GM18507 (cell line): ENCODE measurements at places on chromosomes 4 and X.

- DNase-seq = no peak
Measured at GRCh38 chr4:86107112-86107511, 252.7 kb downstream of the MAPK10 start.

GRCh38 chr4:129994715-129995114 lies 898.8 kb downstream of the C4orf33 start:
- DNase-seq = no peak

DNA sequence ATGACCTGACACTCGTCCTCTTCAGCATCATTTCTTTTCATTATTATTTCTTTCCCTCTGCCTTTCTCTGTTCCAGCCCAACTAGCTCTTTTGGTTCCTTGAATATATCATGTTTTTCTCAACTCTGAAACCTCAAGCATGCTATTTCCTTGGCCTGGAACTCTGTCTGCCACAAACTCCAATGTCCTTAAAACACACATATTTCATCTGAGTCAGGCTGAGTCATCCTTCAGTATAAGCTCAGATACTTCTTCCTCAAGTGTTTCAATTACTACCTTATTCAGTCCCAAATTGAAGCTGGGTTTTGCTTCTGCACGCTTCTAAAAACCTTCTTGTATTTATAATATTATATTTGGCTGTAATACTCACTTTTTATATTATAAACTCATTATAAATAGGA lies 424.2 kb downstream of the PDGFC start:
- no peak for DNase-seq

- DNase-seq = no peak
Measured at GRCh38 chr4:100977274-100977673, 370.1 kb downstream of the PPP3CA start.

DNA sequence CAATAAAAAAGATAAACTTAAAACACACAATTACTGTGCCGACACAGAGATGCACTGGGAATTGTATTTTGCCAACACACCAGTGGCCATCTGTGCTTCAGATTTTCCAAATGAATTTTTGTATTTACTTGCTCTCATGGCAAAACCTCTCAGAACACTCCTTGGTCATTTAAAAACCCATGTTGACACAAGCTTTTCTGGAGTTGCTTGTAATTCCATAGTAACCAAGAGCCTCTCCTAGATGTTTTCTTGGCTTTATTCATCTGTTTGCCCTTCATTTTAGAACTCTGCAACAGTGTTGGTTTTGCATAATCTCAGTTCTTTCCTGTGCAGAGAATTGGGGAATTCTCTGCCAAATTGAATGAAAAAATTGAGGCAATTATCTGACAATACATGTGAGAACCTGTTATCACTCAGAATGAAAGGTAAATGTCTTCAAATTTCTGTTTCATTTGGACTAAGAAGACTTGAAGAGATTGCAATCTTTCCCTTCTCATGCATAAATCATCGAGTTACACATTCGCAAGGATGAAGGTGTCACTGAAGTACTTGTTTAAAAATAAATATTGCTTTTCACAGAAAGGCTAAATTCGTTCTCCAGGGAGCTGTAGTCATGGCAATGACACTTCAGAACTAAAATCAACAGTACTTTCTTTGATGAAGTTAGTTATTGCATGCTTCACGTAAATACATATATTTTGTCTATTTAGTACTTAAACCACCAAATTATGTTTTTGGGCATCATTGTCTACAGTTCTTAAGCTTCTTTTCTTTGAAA lies 301.8 kb upstream of the CTSO start:
- DNase-seq = no peak

GRCh38 chr4:78347527-78347926 lies 204.0 kb upstream of the ANXA3 start:
- no peak for DNase-seq

GRCh38 chr4:10276152-10276551 lies 159.6 kb upstream of the WDR1 start:
- no peak for DNase-seq

GRCh38 chrX:6954836-6955235 lies 192.7 kb upstream of the STS start:
- DNase-seq = no peak

DNA sequence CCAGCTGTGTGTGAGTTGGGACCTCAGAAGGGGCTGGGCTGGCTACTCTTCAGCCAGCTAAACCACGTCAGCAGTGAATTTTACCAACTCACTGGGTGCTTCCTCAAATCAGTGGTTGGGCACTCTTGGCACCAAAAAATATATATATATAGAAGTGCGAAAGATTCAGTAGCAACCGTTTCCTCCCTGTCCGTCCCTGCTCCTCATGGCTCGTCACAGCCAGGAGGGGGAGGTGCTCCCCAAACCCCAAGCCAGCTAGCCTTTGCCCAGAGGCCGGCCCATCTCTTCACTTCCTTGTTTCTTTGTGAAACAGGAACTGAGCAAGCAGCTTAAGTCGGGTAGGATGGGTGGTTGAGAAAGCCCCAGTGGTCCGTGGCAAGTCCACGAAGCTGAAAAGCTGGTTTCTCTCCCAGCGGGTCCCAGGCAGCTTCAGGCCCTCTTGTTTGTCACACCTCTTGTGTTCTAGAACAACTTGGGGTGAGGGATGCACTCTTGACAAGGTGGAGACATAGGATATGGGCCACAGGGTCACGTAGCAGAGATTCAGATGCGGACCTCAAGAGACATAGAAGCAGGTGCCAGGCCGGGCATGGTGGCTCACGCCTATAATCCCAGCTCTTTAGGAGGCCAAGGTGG lies 6.8 kb upstream of the SASH3 start:
- DNase-seq = no peak

DNA sequence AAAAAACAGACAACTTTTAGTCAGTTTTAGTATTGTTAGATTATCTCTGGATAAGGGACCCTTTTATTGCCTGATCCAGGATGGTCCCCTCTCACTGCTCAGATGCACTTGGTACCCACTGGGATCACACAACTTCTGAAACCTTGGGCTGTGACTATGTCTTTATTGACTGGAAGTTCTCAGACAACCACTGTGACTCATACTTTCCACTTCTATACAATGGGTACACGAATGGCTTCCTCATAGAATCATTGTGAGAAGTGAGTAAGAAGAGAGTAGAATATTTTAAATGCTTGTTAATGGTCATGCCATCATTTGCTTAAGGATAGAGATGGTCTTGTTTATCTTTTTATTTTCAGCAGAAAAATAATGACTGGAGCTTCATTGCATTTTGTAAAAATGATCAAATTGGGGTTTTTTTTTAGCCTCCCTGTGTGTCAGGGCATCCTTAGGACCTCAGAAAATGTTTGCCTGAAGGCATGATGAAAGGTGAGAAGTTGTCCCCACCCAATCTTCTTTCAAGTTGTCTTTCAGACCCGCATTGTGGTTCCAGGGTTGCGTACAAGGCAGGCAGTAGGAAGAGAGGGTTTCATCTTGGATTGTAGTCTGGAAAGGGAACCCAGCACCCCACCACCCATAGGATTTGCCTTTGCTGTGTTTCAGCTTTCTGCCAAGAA lies 115.1 kb downstream of the CPEB2 start:
- DNase-seq = no peak

DNA sequence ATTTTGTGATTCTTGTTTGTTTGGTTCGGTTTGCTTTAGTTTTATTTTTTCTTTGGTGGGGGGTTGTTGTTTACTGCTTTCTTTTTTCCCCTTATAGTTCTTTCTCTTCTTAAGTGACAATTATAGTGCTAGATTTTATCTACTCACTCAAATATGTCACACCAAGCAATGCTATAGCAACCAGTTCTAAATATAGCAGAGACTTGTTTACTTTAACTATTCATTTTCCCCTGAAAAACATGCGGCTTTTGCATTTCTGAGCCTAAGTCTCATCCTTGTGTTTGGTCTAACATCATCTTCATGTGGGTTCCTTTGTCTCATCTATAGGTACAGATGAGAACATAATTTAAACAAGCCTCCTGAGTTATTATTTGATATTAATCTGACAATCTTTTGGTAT lies 676.6 kb downstream of the FAT4 start:
- no peak for DNase-seq

- no peak for DNase-seq
Measured at GRCh38 chr4:5749568-5749967, 38.6 kb downstream of the EVC start.

- DNase-seq = no peak
Measured at GRCh38 chrX:40098264-40099054, 701 bp upstream of the BCOR start.

DNA sequence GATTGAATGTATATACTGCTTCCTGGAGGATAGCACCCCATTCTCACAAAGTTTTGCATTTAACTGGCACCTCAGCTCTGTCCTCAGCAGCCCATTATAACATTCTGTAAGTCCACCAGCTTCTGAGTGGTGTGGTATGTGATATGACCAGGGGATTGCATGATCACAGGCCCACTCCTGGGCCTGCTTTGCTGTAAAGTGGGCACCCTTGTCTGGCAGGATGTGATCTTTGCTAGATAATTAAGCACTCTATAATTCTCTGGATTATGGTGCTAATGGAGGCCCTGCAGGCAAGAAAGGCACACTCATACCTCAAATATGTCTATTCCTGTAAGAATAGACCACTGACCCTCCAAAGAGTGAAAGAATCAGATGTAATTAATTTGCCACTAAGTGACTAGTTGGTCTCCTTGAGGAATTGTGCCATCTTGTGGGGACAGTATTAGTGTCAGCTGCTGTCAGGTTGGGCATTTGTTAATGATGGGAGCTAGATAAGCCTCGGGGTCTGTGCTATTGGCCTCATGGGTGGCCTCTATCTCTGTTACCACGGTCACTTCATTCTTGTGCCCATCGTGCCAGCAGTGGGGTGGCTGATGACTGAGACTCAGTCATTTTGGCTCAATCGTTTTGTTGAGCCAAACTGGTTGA lies 2.2 kb upstream of the CFI start:
- DNase-seq = no peak

DNA sequence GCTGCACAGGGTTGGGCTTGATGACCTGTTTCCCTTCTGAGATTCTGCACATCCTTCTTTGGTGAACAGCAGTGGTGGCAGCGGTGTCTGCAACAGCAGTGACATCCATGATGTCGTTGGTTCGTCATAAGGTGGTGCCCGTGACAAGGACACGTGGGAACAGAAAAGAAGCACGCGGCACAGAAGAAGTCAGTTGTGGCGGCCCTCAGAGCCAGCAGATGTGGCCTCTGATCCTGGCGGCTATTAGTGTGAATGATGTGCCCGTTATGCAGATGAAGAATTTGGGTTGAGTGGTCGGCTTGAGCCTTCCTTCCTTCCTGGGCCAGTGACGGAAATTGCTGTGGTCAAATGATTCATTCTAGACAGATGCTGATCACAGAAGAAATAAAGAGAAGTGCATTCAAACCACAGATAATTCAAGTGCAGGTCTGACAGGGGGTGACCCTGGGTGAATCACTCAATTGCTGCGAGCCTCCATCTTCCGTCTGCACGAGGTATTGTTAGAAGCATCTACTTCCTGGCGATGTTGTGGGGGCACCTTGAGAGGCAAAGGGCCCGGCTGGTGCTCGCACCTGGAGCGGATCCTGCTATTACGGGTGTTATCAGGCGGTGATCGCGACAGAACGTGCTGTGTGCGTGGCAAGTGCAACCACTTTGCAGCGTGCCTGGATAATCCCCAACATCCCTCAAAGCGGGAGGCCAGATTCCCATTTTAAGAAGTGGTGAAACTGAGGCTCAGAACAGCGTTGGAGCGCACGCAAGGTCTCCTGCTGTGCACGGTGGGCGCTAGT lies 215.2 kb upstream of the PSAPL1 start:
- DNase-seq = peak; percentile 7

DNA sequence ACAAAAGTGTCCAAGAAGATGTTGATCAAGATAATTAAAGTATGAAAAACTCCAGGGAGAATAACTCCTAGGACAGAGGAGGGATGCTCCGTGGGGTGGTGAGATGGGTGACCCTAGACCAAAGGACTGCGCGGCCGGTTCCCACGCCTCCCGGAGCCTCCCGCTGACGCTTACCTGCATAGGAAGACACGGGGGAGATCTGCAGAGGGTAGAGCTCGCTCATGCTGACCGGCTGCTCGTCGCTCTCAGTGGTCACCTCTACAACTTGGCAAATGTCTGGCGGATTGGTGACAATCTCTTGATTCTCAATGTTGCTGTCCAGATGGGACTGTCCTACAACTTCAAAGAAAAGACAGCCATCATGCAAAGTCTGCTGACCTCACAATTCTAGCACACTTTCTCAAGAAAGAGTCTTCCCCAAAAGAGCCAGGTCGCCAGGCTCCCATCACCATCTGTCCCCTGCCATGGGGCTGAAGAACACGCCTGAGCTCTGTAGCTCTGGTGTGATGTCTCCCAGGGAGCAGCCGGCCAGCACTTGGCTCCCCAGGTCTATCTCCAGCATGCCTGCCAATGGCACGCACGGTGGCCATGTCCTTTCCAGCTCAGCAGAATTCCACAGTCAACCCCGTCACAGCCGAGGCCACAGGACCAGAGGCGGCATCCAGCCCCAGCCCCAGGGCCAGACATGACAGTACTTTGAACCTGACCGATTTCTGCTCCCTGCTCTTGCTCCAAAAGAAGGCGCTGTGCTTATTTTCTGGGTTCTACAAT lies 75.4 kb downstream of the IRF2 start:
- no peak for DNase-seq

DNA sequence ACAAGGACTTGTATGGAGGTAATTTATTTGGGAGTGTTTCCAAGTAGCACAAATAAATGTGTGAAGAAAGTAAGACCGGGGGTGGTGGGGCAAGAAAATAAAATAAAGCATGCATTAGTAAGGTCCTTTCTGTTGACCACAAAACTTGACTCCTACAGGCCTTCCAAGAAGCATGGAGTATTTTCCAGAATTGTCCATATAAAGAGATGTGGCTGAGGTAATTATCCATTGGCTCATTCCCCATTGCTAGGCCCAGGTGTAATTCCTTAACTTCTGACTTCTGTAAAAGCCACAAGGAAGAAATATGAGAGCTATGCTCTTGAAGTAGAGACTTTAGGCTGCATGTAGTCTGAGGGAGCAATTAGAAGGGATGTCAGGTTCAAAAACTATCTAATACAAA lies 430.5 kb upstream of the PABPC4L start:
- DNase-seq = no peak

GRCh38 chrX:39895218-39896110 lies 202.3 kb downstream of the BCOR start:
- no peak for DNase-seq

- DNase-seq = no peak
Measured at GRCh38 chr4:108834166-108834834, 71.4 kb upstream of the ETNPPL start.

DNA sequence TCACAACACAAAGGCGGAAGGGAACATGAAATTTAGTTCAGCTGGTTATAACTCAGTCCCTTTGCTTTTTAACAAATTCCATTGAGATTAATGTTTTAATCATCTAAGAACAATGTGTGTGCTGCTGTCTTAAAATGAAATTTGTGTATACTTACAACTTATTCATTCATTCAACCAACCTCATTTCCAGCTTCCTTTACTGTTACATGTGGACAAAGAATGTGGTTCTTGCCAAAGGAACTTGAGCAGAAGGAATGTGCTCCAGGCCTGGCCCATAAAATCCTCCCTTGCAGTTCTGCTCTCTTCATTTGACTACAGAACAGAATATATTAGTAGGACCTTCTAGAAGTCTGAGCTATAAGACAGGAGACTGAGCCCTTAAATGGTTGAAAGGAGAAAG lies 176.8 kb upstream of the GLRA2 start:
- DNase-seq = no peak
